ENCODE measurements at places on chromosomes 2 and 18.

DNA sequence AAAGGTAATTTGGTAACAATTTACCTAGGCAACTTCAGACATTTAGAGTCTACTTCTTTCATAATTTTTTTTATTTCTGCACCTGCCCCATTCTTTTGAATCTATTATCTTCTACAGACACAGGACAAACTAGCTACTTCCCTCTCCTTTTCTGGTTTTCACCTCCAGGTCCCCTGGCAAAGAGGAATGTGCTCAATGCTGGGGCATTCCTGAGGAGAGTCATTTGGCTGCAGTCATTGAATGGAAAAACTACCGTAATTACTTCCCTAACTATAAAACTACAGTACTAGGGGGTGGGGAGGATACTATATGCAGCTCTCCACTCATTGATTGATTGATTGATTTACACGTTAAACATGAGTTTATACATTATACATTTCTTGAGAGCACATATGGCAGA lies 11.2 kb upstream of the ARHGAP28 start:
- DNase-seq, result no peak

DNA sequence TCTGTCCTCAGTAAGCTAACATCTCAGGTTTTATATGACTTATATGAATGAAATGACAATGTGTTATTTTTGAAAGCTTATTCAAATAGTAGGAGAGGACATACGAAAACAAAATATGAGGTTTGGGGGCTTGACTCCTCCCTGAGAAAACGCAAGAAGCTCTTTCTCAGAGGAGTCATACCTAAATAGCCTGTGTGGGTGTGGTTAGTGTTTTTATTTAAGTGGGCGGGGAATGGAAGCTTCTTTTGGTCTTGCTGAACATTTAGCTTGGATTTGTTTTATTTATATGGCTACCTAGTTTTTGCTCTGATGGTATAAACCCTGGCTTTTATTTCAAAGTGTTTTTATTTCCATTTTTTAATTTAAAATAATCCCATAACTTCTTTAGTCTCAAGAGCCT lies 72.1 kb upstream of the DSG1 start:
- no peak for DNase-seq

GRCh38 chr2:11872247-11872947 lies 126.0 kb downstream of the LPIN1 start:
- DNase-seq, result no peak

DNA sequence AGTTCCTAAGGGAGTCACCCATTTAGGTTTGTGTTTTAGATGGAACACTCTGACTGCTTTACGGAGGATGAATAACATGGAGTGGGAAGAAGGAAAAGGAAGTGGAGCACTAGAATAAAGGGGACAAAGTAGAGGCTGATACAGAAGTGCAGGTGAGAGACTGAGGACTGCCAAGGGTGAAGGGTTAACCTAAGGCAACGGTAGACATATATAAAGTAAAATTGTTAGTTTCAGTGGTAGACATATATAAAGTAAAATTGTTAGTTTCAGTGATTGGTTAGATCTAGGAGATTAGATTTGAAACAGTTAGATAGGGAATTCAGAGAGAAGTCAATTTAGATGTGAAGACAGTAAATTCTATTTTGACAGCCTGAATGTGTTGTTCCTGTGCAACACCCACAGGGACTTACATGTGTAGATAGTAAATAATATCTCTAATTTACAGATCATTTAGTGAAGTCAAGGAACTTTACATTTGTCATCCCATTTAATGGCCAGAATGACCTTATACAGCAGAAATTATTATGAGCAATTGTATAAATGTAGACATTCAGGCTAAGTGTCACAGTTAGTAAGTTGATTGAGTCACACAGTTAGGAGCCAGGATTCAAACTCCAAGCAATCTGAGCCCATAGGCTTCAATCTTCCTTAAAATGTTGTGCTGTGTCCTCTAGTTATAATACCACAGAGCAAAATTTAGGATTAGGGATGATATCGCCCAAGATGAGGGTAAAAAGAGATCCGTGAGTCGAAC lies 270.8 kb upstream of the UBE2E3 start:
- DNase-seq, result no peak

DNA sequence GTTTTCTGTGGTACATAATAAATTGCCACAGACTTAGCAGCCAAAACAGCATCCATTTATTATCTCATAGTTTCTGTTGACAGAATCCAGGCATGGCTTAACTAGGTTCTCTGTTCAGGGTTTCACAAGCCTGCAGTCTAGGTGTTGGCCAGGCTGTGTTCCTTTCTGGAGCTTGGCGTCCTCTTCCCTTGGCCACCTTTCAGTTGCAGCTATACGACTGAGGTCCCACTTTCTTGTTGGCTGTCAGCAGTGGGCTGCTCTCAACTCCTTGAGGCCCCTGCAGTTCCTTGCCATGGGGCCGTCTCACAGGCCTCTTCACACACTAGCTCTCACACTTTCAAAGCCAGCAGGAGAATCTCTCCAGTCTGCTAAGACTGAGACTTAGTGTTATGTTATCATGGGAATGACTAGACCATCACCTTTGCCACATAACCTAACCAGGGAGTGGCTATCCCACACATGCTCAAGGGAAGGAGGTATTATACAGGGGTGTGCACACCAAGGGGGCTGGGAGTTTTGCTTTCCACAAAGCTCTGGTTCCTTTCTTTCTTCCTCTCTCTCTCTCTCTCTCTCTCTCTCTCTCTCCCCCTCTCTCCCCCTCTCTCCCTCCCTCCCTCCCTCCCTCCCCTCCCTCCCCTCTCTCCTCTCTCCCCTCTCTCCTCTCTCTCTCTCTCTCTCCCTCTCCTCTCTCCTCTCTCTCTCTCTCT lies 15.8 kb downstream of the RIOK3 start:
- no peak for DNase-seq

DNA sequence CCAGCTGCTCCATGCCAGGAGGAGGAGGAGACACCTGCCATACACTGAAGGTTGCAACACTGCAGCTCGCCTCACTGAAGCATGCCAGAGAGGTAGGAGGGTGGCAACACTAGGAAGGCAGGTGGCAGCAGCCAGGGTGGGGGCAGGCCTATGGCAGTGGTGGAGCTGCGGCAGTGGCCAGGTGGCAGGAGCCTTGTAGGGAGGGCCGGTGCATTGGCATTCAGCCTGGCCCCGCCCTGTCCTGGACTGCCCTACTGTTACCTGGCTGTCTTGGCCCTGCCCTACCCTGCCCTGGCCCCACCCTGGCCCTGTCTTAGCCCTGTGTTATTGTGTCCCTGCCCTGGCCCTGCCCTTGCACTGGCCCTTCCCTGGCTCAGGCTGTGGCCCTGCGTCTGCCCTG lies 7.4 kb upstream of the ANKRD62 start:
- DNase-seq, result no peak

DNA sequence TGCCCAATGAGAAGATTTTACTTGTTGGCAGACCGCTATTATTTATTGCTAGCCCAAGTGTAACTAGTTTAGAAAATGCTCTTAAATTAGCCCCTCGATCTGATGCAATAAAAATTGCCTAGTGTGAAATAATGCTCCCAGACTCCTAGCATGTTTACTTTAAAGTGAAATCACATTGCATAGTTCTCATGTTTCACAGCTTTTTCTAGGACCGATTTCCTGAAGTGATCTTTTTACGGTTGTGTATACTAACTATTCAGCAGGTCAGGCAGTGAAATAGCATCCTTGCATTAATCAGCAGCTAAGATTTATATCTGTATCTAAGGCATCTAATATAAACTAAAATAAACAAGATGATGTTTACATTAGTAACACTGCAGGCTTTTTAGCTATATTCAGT lies 52.4 kb downstream of the PMS1 start:
- no peak for DNase-seq

- DNase-seq, result no peak
These were observed 29.7 kb upstream of the CCDC178 start for GRCh38 chr18:33470216-33470615.
